ENCODE measurements at places on chromosomes 11 and 22. TPM values are rescaled to one million over a fixed set of nuclear protein-coding genes. Genes with fewer than 3 reads are reported as not detected.

DERL3 gene
- 6.1 TPM for total RNA-seq

A4GALT gene
- total RNA-seq = 8.6 TPM

ROBO4 gene
- 51.7 TPM for total RNA-seq

TCIRG1 gene
- 322 TPM for total RNA-seq

MIEF1 gene
- total RNA-seq = 28.9 TPM

PIK3IP1 gene
- total RNA-seq = 47.1 TPM

MS4A4A gene
- 50.0 TPM for total RNA-seq

SYT13 gene
- total RNA-seq = 0.25 TPM

MIOX gene
- not detected for total RNA-seq

CD3G gene
- total RNA-seq = 1.5 TPM

C22orf31 gene
- total RNA-seq = not detected

FSHB gene
- not detected for total RNA-seq

CLNS1A gene
- 64.5 TPM for total RNA-seq

MOGAT2 gene
- total RNA-seq = not detected

ACTN3 gene
- 0.15 TPM for total RNA-seq

CFAP300 gene
- 21.3 TPM for total RNA-seq

FGF19 gene
- not detected for total RNA-seq

FAM76B gene
- 20.0 TPM for total RNA-seq

BEST1 gene
- total RNA-seq = 16.6 TPM

ZNF70 gene
- 6.9 TPM for total RNA-seq

LDHAL6A gene
- not detected for total RNA-seq

RFPL3 gene
- not detected for total RNA-seq

OLFML1 gene
- 28.1 TPM for total RNA-seq

All from lung (tissue), 17 donors.